ENCODE measurements at places on chromosomes 1 and 21.

DNA sequence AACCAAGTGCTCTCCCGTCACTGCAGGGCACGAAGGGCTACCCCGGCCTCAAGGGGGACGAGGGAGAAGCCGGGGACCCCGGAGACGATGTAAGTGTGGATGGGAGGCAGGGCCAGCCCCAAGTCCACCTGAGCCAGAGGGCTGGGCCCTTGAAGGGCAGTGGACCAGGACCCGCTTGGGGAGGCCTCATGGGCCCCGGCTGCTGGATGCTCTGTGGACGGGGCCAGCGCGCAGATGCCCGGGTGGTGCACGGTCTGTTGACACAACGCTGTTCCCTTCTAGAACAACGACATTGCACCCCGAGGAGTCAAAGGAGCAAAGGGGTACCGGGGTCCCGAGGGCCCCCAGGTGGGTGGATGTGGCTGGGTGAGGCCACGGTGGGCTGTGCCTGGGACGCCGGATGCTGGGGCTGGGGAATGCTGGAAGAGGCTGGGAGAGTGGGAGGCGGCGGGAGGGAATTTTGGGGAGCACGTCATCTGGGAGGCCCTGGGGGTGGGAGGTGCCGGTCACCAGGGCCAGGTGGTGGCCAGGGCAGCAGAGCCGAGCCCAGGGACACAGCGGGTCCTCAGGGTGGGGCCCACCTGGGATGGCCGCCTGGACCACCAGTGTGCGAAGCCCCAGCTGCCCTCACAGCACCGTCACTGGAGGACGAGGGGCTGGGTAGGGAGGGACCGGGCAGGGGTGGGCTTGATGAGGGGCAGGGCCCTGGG, 17.5 kb downstream of the COL6A1 start:
- no peak for DNase-seq

GRCh38 chr1:206912445-206913095, 9.2 kb downstream of the FCMR start:
- peak; percentile 93 for DNase-seq

DNA sequence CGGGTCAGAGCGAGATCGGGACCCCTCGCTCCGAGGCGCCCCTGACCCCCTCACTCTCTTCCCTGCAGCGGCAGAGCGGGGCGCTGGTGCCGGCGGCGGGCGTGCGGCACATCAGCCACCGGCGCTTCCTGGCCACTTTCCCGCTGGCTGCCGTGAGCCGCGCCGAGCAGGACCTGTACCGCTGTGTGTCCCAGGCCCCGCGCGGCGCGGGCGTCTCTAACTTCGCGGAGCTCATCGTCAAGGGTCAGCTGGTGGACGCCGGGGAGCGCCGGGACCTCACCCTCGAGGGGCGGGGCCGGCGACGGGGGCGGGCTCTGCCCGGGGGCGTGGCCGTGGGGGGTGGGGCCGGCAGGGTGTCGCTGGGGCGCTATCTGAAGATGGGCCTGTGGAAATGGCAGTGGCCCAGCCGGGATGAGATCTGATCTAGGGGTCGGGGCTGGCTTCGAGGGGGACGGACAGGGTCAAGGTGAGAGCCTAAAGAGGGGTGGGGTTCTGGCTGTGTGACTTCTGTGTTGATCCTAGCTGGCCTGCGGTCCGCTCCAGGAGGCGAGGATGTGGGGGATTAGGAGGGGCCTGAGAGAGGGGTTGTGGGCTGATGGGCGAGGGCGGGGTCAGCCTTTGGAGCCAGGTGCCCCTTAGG, 23.6 kb downstream of the PTPRU start:
- DNase-seq = peak; percentile 54

GRCh38 chr21:31403596-31404333, 59.7 kb upstream of the TIAM1 start:
- DNase-seq = no peak

GRCh38 chr1:1889847-1890505, 911 bp downstream of the GNB1 start:
- DNase-seq = peak; percentile 70

- peak; percentile 75 for DNase-seq
These were observed 1.7 kb upstream of the FRRS1 start for GRCh38 chr1:99768104-99768503.

DNA sequence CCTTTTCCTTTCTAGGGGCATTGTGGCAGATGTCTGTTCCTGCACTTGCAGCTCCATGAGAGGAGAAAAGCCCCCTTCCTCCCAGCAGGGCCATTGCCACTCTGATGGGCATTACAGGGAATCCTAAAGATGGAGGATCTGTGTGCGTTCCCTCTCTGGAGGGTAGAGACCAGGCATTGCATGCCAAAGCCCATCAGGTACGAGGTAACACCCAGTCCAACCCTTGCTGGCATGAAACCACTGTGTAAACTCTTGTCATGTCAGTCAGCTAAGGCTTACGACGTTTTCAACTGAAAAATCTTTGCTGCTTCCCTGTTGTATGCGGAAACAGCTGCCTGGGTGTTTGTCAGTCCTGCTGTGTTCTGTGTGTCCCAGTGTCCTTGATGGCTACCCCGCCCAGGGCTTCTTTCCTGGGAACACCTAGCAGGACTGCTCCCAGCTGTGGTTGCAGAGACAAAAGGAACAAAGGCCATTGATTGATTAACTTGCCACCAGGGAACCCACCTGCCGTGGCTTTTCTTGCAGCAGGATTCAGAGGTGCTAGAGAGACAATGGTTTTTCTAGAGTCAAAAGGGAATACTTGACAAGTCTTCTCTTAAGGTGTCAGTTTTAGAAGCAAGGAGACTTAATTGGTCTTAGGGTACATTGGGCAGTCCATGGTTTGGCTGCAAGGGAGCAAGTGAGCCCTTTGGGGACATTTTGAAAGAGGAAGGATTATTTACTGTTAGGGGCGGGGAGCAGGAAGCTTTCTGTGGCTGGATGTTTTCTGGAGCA, 24.6 kb downstream of the B3GALT5 start:
- no peak for DNase-seq

- no peak for DNase-seq
These were observed 555.6 kb downstream of the LTN1 start for GRCh38 chr21:28437061-28437460.

DNA sequence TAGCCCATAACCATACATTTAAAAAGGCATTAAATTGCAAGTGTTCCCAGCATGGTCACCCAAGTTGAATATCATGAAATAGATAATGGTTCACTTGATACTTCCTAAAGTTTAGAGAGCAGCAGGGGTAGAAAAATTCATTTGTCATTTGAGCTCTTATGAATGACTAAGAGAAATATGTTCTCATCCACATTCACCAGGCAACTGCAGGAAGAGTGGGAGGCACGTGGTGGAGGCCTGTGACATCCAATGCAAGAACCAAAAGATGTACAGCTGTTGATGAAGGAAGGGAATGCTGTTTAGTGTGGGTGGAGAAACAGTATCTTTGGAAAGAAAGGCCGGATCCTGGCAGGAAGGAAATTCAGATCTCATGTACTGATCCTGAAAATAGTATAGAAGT, 473.1 kb downstream of the ADGRL2 start:
- DNase-seq = no peak

GRCh38 chr1:241542199-241542907, 10.2 kb downstream of the KMO start:
- DNase-seq = no peak

DNA sequence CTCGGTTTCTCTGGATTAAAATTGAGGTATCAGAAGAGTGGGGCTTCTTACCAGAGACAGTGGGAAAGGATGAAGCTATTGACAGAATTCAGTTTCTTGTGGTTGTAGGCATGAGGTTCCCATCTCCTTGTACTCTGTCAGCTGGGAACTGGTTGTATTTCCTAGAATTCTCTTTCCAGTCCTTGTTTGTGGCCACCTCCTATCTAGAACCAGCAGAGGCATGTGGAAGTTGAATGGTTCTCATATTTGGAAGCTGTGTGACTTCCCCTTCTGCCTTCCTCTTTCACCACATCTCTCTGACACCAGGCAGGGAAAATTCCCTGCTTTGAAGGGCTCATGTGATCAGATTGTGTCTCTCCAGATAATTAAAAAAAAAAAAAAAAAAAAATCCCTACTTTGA, 457.7 kb upstream of the ADAMTS5 start:
- no peak for DNase-seq

DNA sequence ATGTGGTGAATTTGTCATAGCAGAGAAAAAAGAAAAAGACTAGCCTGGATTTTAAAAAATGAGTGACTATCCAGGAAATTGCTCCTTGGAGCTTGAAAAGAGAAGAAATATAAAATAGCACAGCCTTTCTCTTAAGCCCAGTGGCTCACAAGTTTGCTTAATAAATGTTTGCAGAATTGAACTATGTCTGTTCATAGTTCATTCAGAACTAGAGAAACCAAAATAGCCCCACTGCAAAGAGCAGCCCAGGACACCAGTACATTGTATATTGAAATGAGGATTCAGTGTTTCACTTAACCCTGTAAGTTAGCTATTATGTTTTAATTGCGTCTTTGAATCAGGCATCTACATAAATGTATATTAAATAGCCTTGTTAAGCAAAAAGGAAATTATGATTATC, 88.8 kb downstream of the NR5A2 start:
- DNase-seq = no peak

DNA sequence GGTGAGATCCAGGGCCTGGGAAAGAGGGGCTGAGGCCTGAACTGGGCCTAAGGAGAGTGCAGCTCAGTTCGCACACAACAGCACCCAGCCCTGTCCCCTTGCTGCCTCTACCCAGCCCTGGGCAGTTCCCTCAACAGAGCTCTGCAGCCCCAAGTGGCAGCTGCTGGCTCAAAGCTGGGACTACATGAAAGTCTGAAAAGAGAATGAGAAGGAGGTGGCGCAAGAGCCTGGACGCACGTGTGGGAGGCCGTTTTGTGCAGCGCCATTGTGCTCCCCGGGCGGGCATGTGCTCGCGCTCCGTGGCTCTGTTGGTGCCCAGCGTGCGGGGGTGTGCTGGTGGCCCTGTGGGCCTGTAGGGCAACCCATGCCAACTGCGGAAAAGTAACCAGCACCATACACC, 10.3 kb downstream of the GPR37L1 start:
- DNase-seq = no peak

- no peak for DNase-seq
These were observed 23.7 kb upstream of the CSF3R start for GRCh38 chr1:36506276-36506920.

DNA sequence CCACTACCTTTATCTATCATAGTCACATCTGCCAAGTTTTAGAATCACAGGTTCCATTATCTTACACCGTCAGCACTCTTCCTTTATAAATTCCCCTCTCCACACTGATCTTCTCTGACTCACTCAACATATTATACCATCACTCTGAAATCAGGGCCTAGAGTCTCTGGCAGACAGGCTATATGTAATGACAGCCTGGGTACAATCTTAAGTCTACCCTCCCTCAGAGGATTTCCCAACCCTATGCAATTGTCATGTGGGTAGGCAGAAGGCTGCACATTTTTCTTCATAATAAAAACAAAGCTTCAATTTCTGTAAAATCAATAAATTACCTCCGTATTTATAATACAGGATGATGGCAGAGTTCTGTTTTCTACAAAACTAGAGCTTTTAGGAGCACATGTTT, 138.0 kb downstream of the RERE start:
- DNase-seq = peak; percentile 50

DNA sequence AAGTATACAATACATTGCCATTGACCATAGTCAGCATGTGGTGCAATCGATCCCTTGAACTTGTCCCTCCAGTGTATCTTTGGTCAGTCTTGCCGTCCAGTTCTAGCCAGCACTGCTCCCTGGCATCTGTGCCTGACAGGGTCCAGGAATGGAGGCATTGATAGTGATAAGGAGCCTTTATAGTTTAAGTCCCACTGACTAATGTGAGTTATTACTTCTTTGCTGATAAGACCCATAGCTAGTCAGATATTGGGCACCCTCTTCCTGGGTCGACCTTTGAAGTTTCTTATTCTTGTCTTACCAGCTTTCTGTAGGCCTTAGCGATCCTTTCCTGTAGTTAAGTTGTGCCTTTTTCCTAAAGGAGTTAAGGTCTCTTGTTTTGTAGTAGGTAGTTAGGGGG, 13.0 kb downstream of the UCK2 start:
- DNase-seq = peak; percentile 51

GRCh38 chr1:10598389-10598702, 123.6 kb downstream of the PEX14 start:
- no peak for DNase-seq

GRCh38 chr1:201376107-201376463, 1.4 kb downstream of the TNNT2 start:
- no peak for DNase-seq

GRCh38 chr1:201468501-201468843, 516 bp downstream of the PHLDA3 start:
- peak; percentile 69 for DNase-seq

GRCh38 chr21:24255591-24255990, 1351.7 kb downstream of the MRPL39 start:
- DNase-seq = no peak

DNA sequence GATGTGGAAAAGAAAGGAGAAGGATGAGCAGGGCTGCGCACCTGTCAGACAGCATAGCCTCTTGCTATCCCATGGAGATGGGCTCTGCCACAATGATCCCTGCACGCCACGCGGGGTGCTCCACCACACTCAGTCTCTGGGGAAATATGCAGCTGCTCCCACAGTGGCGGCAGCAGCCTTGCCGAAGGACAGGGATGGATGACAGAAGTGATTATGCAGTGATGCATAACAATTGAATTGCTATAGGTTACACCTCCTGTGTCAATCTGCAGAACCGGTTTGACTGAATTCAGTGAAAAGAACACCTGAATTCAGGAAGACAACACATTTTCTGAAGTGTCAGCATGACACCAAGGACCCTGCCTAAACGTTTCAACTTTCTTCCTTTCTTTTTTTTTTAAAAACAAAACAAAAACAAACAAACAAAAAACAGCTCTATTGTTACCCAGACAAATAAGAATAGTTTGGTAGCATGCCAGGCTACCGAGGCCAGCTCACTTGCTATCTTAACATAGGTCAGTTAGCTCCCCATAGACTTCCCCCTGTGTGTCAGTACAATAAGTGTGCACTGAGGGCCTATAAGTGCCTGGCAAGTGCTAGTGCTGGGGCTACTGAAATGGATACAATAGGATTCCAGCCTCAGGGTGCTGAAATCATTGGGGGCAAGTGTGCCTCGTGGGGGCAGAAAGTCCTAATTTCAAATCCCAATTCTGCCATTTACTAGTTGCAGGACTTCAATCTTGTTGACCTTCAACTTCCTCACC, 127.6 kb upstream of the LMO4 start:
- DNase-seq = no peak

DNA sequence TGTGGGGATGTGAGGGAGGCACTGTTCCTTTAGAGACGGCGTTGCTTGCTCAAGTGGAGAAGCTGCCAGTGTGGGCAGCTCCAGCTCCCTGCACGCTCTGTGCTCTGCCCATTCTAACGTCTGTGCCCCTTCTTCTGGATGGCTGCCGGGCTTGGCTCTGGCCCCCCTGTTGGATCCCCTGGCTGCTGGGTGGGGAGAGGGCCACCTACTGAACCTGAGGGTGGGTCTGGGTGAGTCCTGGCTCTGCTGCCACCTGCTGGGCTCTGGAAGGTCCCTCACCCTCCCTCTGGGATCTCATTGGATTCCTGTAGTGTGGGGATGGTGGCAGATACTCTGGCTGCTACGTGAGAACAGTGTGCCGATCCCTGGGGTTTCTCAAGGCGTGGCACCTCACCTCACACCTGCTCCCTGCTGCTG, 5.0 kb downstream of the PFKL start:
- DNase-seq = peak; percentile 73

Data from hematopoietic multipotent progenitor cell treated with erythropoietin and hydrocortisone succinate and interleukin-3 and kit ligand, for 6 days (in vitro differentiated cells).